ENCODE measurements at places on chromosomes 7 and 10. TPM values are rescaled to one million over a fixed set of nuclear protein-coding genes. Genes with fewer than 3 reads are reported as not detected.

Gene FAM25A
- total RNA-seq, result not detected

Gene OR6V1
- total RNA-seq, result not detected

Gene FAM13C
- 8.1 TPM for total RNA-seq

Gene VWA2
- not detected for total RNA-seq

DNA sequence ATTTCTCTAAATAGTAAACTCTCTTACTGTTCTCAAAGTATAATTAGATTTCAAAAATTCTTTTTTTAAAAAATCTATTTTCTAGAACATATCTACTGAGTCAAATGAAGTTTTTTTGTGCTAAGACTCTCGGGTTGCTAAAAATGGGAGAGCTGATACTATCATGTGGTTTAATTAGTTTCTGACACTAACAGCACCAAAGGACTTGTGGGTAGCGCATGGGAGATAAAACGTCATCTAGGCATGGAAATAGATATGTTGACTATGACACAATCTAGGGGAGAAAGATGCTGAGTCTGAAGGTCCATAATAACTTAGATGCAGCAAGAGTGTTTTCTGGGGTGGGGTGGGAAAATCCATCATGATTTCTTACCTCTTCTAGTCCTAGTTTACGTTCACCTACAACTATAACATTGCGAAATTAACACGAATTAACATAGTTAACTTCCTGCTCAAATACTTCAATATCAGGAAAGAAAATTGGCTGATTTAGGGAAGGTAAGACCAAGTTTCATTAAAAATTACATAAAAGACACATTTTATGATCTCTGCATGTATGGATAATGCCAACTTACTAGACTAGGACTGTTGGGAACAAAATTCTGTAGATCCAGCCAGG lies 14.3 kb upstream of the ARMC3 start:
- DNase-seq, result no peak
- no peaks in the 10 kb centered on the region for H3K36me3 ChIP-seq
- no peak overlapping the region for H3K4me3 ChIP-seq

DNA sequence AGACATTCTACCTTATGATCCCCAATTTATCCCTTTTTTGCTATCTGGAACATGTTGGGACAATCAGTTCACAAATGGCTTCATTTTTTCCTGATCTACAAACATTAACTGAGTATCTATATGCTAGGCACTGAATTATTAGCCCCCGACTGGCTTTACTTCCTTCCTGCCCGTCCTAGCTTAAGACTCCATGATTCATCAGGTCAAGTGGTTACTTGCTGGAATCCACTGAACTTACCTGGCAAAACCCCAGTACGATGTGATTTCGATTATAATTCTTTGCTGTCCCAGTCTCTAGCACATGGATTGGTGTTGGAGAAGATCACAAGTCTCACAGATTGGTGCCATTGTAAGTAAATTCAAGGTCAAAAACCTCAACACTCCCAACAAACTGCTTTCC lies 77.1 kb downstream of the ORC5 start:
- no peak overlapping the region for H3K4me3 ChIP-seq
- H3K27ac ChIP-seq, result no peak overlapping the region
- peaks cover 6% of the 10 kb centered on the region for H3K36me3 ChIP-seq

DNA sequence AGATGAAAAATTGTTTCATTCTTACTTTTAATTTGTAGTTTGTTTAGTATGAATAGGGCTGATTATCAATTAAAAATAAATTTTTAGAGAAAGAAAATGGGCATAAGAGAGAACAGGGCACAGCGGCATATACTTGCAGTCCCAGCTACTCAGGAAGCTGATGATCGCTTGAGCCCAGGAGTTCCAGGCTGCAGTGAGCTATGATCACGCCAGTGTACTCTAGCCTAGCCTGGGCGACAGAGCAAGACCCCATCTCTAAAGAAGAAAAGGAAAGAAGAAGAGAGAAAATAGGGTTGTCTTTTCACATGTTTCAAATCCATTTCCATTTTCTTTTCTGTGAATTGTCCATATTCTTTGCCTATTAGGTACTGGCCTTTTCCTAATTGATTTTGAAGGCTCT lies 8.0 kb downstream of the SMURF1 start:
- H3K4me3 ChIP-seq, result no peak overlapping the region
- H3K27ac ChIP-seq, result no peak overlapping the region
- DNase-seq, result no peak
- no peaks in the 10 kb centered on the region for H3K36me3 ChIP-seq

DNA sequence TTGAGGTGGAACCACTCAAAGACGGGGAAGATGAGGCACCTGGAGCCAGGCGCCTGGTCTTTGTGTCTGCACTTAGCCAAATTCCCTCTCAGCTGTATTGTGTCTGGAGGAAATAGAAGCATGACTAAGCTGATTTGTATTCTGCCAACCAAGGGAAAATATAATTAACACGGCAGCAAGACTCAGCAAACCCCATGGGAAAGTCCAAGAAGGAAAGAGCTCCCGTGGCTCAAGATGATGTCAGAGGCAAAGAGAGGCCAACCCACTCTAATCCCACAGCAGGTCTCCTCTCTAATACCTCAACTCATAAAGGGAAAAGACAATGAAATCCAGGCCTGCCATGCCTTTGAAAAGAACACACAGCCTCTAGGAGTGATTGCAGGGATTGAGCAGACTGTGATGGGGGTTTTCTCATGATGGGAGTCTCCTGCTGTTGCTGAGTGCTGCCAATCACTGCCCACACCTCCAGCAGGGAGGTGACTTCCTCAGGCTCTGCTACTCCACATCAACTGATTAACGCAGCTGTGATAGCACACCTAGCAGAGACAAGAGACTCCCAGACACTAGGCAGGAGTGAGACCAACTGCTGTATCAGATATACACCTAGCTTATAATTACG lies 255.5 kb upstream of the C7orf33 start:
- H3K36me3 ChIP-seq, result no peaks in the 10 kb centered on the region
- H3K27ac ChIP-seq, result no peak overlapping the region
- no peaks in the 10 kb centered on the region for H3K4me1 ChIP-seq

DNA sequence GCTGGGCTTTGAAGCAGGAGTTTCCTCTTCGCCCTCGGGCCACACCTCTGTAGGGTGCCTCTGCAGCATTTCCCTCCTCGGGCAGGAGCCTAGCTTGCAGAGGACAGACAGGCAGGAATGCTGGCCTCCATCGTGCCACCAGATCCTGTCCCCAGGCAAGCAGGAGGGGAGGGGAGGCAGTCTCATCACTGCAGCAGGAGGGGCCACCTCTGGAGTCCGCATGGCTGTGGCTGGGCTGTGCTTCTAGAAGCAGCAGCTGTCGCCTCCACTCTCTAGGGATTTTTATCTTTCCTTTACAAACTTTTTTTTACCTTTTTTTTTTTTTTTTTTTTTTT lies 181.4 kb downstream of the CUX1 start:
- DNase-seq, result no peak
- no peak overlapping the region for H3K27ac ChIP-seq
- H3K36me3 ChIP-seq, result no peaks in the 10 kb centered on the region
- H3K27me3 ChIP-seq, result no peaks in the 10 kb centered on the region

Measured in aorta (tissue), 5 donors.